ENCODE measurements at places on chromosomes 16 and 17.

DNA sequence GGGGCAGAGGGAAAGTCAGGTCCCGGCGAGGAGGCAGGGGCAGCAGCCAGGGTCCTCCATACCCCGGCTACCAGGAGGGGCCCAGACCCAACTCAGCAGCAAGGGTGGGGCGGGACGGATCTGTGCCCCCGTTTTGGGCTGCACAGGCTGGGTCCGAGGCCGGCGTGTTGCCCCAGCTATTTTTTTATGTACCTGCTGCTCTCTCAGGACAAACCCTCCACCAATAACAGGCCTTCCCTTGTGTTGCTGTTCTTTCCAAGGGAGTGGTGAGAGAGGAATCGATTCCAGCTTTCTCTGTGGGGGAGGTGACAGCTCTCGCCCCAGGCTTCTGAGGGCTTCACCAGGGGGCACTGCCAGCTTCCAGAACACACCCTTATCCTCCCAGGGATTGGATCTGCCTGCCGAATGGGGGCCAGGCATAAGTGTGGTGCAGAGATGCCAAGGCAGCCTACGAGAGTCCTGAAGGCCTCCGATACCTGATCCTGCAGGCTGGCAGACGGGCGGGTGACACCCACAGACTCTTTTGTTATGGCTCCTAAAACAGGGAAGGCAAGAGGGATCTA lies 22.3 kb downstream of the RTN4RL1 start:
- DNase-seq: no peak

- DNase-seq: peak; percentile 75
These were observed 6.3 kb downstream of the TBC1D16 start for GRCh38 chr17:80029258-80029974.

GRCh38 chr17:56096026-56096810 lies 57.1 kb upstream of the ANKFN1 start:
- DNase-seq: peak; percentile 38

DNA sequence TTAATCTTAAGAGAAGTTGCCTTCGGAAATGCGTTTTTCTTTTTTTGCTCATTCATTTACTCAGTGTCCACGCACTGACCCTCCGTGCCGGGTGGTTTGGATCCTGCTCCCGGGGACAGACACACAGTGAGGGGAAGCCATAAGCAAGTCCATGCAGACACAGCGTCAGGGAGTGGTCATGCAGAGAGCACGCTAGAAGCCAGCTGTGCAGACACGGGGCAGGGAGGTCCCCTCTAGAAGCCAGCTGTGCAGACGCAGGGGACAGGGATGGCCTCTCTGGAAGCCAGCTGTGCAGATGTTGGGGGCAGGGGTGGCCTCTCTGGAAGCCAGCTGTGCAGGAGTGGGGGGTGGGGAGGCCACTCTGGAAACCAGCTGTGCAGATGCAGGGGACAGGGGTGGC lies 4.8 kb downstream of the GAA start:
- no peak for DNase-seq

DNA sequence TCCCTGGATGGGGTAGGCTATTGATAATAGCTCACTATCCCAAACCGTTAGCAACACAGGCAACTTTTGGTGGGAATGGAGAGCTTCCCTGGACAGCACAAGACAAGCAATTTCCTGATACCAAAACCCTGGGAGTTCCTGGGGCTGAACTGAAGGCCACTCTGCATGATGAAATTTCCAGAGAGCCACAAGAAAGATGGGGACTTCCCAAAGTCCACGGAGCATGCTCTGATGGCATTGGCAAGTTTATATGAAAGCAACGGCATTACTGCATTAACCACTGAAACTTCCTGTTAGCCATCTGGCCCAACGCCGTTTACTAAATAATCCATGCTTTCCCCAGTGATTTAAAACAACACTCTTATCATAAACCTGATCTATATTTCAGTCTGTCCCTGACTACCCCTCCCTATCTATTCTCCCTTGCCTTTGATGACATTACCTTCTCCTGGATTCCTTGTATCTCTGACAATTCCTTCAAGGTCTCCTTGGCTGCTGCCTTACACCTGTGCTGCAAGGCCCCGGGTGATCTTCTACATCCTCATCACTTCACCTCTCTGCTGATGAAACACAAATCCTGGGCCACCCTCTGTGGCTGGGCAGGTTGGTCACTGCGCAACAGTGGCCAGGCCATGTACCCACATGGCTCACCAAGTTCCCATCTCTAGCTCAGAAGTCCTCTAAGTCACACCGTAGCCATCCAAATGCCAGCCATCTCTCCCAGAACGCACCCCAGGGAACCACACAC lies 108.5 kb upstream of the RCVRN start:
- no peak for DNase-seq

DNA sequence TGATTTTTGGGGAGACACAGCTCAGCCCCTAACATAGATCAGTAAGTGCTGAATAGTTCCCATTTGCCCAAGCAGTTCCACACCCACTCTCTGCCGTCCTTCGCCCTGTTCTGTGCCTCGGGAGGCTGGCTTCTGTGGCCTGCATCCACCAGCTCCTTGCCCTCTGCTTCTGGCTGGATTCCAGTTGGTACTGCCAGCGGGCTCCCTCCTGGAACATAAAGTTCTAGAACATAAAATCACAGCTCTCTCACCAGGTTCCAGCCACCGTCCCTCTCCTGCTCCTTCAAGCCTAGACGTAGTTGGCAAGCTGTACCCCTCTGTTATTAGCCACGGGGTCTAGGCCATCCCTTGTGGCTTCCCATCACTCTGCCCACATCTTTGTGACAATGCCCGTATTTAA lies 3.9 kb upstream of the MRPS23 start:
- no peak for DNase-seq

GRCh38 chr17:1485423-1486376 lies 6.8 kb downstream of the MYO1C start:
- DNase-seq: peak; percentile 46

GRCh38 chr17:41153856-41154255 lies 4.2 kb upstream of the KRTAP4-5 start:
- DNase-seq: no peak

GRCh38 chr17:75925912-75926311 lies 14.9 kb downstream of the FBF1 start:
- no peak for DNase-seq

DNA sequence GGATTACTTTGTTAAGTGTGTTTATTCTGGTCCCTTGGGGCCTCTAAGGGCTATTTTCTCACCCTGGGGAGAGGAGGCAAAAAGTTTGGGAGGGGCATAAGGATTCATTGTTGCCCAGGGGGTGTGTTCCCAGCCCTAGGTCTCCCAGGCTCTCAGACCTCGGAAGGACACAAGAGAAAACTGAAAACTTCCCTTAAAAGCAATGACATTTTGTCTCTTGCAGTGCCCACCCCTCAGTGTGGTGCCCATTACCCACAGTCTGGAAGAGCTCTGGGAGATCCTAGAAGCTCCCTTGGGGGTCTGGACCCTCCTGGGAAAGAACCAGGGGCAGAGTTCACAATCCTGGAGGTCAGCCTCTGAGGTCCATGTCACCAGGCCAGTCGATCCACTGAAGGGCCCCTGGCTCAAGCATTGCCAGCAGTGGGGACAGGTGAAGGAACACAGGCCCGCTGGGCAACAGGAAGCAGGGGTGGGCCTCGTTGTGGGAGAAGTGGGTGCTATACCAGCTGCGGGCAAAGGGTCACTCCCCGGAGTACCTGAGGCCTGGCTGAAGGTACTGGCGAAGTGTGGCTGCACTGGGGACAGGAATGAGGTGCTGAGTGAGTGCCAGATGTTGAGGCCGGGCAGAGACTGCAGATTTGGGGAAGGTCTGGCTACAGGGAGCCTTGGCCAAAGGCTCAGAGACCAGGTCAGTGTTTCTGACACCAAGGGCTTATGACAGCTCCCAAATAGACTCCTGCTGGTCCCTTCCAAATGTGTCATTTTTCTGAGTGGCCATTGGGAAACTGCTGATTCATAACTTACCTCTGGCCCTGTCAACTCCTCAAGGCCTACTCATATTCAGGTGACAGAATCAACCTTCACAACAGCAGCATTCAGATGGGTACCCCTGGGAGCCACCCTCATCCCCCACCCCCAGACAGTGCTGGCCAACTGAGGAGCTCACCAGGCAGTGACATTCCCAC lies 4.6 kb upstream of the ZNF747 start:
- no peak for DNase-seq

DNA sequence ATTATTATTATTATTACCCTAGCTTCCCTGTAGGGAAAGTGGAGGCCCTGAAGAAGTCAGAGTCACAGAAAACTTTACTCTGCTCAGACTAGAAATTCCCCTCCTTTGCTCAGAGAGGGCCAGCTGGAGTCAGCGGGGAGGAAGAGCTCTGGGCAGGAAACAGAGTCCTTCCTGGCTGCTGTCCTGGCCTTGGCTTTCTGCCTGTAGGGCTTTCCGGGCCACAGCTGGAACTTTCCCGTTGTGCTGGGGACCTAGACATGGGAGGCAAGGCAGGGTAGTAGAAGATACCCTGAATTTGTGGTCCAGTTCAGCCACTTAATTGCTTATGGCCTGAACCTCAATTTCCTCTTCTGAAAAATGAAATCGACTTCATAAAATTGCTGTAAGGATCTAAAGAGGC lies 14.0 kb upstream of the CCL2 start:
- DNase-seq: no peak

DNA sequence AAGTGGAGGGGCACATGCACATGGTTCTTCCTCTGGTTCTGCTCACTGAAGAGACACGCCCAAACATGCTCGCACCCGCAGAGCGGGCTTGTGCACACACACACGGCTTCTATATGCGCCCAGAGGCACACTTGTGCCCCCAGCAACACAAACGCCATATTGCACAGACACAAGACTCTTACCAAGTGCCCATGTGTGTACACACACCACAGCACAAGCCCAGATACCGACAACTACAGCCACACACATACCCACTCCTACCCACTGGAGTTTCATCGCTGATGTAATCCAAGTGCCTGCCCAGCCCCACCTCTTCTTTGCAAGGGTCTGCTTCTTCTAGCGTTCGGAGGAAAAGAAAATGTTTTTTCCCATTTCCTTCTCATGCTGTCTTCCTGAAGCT lies 6.5 kb upstream of the PRR29 start:
- DNase-seq: no peak

DNA sequence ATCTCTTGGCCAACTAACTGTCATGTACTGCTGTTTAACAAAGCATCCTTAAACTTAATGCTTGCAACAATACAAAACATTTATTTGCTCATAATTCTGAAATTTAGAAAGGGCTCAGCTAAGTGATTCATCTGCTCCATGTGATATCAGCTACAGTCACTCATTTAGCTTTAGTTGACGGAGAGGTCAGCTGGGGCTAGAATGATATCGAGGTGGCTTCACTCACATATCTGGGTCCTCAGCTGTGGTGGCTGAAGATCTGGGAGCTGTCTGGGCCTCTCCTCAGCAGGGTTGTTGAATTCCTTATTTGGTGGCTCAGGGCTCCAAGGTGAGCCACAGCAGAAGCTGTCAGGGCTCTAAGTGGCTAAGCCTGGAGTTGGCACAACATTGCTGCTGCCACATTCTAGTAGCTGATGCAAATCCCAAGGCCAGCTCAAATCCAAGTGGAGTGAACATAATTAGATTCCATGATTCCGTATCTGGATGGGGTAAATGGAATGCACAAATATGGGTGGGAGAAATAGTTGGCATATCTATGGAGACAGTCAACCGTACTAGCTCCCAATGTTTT lies 62.8 kb downstream of the HS3ST3A1 start:
- no peak for DNase-seq

- DNase-seq: no peak
These were observed 4.0 kb downstream of the CDH15 start for GRCh38 chr16:89175280-89176146.

DNA sequence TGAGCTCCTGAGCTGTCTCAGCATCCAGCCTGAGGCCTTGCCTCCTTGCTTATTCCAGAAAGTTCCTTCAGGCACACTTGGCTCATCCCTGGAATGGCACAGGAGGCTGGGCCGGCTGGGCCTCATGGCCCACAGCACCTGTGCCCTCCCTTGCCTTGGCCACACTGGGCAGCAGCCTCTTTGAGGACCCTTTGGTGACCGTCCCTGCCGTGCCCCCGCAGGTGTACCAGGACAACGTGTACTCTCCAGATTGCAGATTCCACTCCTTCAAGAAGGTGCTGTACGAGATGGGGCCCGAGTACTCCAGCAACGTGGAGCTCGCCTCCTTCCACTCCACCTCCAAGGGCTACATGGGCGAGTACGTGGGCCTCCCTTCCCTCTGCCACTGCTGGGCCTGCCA lies 34.2 kb downstream of the GPT2 start:
- DNase-seq: no peak

DNA sequence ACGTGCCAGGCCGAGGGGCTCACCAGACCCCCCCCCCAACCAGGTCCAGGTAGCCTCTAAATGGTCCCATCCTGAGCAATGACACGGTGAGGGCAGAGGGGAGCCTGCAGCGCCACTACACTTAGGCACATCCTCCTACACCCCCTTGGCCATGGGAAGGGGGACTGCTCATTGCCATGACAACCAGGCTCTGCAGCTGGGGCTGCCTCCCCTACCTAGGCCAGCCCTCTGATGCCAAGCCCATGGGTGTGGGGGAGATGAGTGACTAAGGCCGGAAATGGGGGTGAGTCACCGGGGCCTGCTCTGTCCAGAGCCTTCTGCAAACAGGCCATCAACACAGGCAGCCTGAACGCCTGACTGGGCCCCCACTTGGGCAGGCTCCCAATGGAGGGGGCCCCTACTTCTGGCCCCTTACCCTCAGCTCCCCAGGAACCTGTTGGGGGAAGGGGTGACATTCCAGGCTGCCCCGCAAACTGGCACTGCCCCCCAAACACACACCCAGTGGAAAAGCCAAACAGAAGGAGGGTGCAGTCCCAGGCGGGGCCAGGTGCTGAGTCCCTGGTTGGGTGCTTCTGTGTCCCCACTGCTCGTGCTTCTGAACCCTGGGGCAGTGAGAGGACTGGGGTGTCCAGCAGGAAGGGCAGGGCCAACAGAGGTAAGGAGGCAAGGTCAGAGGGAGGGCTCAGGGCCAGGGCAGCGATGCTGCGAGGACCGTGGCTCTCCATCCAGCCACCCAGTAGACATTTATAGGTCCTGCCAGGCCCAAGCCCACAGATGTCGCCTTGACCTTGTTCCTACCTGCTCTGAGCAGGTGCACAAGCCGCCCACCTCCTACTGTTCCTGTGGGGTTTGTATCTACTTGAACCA lies 8.2 kb downstream of the PLCD3 start:
- peak; percentile 88 for DNase-seq

- no peak for DNase-seq
These were observed 19.1 kb upstream of the GSG1L start for GRCh38 chr16:28082624-28083023.

DNA sequence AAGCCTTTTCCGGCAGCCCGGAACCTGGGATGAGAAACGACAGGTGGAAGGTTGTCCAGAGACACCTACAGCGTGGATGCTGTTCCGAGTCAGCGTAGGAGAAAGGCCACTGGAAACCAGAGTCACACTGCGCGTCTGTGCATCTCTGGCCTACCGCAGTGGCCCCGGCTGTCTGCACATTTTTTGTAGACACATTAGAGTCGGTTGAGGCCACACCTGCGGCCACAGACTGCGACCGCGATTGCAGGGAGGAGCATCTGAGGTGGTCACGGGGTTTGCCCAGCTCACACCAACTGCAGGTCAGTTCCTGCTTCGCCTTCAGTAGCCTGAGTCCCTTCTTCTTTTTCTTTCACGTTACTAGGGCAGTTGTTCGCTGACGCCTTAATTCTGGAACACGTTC lies 52.4 kb downstream of the WDR45B start:
- DNase-seq: no peak

- no peak for DNase-seq
These were observed 3.1 kb downstream of the PRCD start for GRCh38 chr17:76542984-76543383.

- no peak for DNase-seq
These were observed 25.0 kb downstream of the RMI2 start for GRCh38 chr16:11370084-11370931.
